Sigmoid colon (tissue), 7 donors: ENCODE measurements at places on chromosomes 2 and 18. TPM values are rescaled to one million over a fixed set of nuclear protein-coding genes. Genes with fewer than 3 reads are reported as not detected.

NCOA1 gene
- 52.3 TPM for total RNA-seq

MYO7B gene
- total RNA-seq = 1.4 TPM

GORASP2 gene
- 42.3 TPM for total RNA-seq

RNMT gene
- total RNA-seq = 22.1 TPM

REG1A gene
- total RNA-seq = not detected

KCNG2 gene
- total RNA-seq = not detected

EPB41L3 gene
- 156 TPM for total RNA-seq

PROKR1 gene
- total RNA-seq = not detected

MYO5B gene
- 0.82 TPM for total RNA-seq

CAPN14 gene
- not detected for total RNA-seq

IL1B gene
- 0.55 TPM for total RNA-seq

UPP2 gene
- not detected for total RNA-seq

CLK1 gene
- total RNA-seq = 150 TPM

CCDC121 gene
- total RNA-seq = 7.9 TPM

SERPINB13 gene
- total RNA-seq = not detected

ABCG5 gene
- not detected for total RNA-seq

KCNIP3 gene
- total RNA-seq = 12.0 TPM

TUBA3E gene
- not detected for total RNA-seq
